ENCODE measurements at places on chromosomes 7 and 10.

DNA sequence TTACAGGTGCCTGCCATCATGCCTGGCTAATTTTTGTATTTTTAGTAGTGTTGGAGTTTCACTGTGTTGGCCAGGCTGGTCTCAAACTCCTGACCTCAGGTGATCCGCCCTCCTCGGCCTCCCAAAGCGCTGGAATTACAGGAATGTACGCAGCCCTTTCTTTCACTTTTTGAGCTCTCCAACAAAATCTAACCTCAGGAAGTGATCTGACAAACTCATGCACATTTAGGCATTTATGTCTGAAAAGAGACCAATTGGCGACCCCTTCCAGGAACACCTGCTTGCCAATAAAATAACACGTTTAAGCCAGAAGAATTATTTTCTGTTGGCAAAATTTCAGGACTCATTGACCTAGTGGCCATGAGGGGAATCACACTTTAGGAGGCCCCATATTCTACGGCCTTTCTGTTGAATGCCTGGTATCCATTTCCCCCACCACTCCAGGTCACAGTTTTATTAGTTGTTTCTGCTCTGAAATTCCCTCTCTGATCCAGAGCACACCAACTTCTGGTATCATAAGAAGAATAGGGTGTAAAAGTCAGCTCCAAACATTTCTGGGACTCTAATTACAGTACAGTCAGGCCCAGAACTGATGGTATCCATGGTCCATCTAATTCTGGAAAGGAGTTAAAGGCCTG, 65.8 kb upstream of the FRMD4A start:
- DNase-seq, result no peak

DNA sequence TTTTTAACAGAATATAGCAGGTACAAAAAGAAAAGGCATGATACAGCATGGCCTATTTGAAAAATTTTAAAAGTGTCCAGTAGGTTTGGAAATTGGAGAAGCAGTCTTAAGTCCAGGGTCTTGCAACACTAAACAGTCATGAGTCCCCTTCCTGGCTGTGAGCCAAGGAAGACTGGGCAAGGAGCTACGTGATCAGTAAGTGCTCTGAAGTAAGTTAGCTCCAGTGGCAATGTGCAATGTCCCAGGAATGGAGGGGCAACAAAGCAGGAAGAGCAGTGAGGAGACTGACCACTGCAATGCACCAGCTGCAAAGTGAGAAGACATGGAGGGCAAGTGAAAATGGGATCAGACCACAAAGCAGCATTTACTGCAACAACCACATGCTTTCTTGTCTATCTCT, 72.9 kb upstream of the GRID1 start:
- no peak for DNase-seq

- no peak for DNase-seq
Observed at GRCh38 chr7:3641582-3641981, 340.5 kb downstream of the SDK1 start.

GRCh38 chr7:16135658-16136057, 285.7 kb downstream of the CRPPA start:
- DNase-seq, result no peak

DNA sequence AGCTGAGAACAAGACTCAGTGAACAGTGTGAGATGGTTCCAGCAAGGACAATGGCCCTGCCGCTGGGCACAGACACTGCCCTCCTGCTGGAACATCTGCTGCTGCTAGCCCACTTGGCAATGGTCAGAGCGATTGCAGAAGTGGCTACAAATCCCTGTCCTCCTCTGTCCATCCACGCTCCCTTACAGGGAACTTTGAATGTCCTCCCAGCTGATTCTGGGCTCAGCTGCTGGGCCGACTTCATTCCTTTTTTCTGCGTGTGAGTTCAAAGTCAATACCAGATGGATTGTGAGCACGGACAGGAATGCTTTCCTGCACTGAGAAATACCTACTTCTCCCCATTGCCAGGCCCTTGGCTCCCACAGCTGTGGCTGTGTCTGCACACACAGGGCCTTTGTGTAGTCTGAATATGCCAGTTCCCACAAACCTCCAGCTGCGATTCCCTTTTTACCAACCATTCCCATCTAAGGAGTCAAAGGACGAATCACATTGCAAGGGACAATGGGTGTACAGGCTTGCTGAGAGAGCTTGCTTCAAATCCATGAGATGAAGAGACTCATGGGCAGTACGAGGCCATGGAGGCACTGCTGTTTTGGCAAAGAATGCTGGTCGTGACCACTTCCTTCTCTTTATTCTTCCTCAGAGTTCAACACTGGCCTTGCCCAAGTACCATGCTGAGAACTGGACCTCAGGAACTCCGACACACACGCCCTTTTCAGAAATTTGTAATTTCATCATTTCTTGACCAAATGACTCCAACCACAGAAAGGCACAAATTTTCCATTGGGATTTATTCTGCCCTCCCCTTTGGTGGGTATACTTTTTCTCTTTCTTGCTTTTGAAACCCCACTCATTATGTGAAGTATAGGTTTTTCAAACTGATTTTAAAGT, 44.2 kb downstream of the BPGM start:
- DNase-seq, result no peak

DNA sequence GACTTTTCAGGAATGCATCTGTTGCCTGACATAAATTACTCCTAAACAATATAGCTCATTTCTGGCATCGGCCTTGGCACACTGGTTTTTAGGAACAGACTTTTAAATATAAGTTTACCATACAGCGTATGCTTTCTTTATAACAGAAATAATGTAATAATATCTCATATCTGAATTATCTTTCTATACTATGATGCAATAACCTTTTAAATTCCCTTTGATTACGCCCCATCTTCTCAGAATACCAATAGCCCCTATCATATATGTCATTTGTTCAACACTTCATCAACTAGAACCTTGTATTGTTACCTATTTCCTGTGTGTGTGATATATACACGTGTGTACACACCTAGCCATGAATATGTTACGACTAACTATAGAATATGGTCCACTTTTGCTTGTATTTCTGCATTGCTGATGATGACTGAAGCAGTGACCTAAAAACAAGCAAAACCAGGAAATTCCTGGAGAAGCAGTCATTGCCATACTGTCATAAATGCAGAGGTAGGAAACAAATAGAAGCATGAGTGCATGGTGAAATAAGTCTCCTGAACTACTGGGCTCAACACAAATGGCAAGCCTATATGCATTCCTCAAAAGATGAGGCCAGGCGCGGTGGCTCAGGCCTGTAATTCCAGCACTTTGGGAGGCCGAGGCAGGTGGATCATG, 618.4 kb upstream of the NRP1 start:
- DNase-seq, result no peak

GRCh38 chr10:56991591-56992069, 630.6 kb upstream of the ZWINT start:
- no peak for DNase-seq

- no peak for DNase-seq
Observed at GRCh38 chr10:69685802-69686585, 55.9 kb downstream of the FAM241B start.

All from activated T-cell treated with anti-CD3 and anti-CD28 coated beads for 48 hours (primary cell).